Cerebellum (tissue), 4 donors: ENCODE measurements at places on chromosomes 11 and 22. TPM values are rescaled to one million over a fixed set of nuclear protein-coding genes. Genes with fewer than 3 reads are reported as not detected.

DNA sequence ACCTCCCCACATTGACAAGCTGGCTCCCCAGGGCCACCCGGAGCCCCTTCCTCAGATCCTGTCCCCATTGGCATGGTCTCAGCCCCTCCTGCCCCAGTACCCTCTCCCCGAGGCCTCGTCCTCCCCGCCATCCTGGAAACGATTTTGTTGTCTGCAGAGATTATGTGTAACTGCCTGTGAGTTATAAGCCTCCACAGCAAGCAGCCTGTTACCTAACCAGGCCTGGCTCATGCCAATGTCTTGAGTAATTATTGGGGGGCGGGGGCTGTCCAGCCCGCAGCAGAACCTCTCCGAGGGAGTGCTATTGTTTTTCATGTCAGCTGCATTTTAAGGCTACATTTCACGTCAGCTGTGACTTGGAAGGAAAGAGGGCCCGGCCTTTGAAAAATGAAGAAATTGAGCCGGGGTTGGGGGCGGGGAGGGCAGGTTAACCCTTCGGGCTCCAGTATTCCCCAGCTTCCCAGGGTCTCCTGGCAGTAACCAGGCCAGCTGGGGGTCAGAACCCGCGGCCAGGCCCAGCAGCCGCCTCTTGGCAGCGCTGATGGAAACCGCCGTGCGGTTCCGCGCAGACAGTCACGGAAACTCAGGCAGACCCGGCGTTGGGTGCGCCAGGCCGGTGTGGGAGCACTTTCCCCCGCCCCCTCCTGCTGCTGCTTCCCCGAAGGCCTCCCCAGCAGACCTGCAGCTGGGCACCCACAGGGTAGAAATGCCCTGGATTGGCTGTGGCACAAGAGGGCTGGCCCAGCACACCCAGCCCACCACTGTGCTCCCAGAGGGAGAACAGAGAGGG is 59.5 kb downstream of the CDKN1C start:
- DNase-seq, result no peak

GRCh38 chr22:35782504-35782903 is 64.8 kb downstream of the APOL5 start:
- no peak for DNase-seq

- DNase-seq, result no peak
These were observed 1558.6 kb upstream of the RAG2 start for GRCh38 chr11:38156495-38157146.

DNA sequence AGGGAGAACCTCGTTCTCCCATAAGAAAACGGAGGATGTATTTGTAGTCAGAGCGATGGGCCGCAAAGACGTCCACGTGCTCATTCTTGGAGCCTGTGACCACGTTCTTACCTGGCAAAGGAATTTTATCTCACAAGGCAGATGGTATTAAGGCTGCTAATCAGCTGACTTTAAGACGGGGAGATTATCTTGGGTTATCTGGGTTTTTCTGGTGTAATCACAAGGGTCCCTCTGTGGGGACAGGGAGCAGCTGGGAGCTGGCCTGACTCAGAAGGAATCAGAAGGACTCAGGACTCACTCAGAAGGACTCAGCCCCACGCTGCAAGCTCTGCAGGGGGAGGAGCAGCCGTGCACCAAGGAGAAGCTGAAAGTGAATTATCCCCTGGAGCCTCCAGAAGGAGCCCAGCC is 7.5 kb upstream of the SIGIRR start:
- no peak for DNase-seq

- DNase-seq, result no peak
These were observed 1047.1 kb upstream of the CCDC90B start for GRCh38 chr11:84333221-84333620.

GRCh38 chr22:46070215-46070802 is 80.0 kb upstream of the PPARA start:
- no peak for DNase-seq

The RHBDD3 gene
- total RNA-seq, result 21.1 TPM

The SLC22A12 gene
- not detected for total RNA-seq

The PEX26 gene
- total RNA-seq, result 22.4 TPM
